Hepatic stellate cell (primary cell): ENCODE measurements at places on chromosomes 3 and 15.
A peak's percentile ranks its signal among the peaks of the same experiment; 100 is the strongest.

DNA sequence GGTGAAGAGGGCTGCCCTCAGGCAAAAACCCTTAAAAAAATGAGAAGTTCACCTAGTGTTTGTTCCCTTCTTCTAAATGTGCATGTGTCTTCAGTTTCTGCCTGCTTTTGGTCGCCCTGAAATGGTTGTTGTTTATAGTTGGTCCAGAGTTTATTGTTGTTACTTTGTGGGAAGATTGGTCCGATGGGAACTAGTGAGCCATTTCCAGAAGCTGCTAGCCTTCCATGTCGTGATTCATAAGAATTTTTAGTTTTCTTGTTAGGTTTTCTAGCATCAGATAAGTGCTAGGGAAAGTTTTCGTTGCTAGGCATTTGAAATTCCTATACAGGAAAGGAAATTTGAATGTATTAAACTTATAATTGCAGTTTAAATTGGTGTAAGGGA is 33.7 kb downstream of the IFT122 start:
- no peak for DNase-seq

DNA sequence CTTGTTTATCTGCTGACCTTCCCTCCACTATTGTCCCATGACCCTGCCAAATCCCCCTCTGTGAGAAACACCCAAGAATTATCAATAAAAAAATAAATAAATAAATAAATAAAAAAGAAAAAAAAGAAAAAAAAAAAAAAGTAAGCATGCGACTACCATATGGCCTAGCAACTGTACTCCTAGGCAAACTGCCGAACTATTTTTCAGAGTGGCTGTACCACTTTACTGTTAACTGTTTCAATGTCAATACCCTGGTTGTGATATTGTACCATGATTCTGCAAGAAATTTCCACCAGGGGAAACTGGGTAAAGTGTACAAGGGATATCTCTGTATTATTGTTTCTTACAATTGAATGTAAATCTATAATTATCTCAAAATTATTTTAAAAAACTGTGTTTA is 41.3 kb upstream of the MAP4 start:
- no peak for DNase-seq

GRCh38 chr3:15923640-15924405 is 126.0 kb upstream of the ANKRD28 start:
- DNase-seq: no peak

DNA sequence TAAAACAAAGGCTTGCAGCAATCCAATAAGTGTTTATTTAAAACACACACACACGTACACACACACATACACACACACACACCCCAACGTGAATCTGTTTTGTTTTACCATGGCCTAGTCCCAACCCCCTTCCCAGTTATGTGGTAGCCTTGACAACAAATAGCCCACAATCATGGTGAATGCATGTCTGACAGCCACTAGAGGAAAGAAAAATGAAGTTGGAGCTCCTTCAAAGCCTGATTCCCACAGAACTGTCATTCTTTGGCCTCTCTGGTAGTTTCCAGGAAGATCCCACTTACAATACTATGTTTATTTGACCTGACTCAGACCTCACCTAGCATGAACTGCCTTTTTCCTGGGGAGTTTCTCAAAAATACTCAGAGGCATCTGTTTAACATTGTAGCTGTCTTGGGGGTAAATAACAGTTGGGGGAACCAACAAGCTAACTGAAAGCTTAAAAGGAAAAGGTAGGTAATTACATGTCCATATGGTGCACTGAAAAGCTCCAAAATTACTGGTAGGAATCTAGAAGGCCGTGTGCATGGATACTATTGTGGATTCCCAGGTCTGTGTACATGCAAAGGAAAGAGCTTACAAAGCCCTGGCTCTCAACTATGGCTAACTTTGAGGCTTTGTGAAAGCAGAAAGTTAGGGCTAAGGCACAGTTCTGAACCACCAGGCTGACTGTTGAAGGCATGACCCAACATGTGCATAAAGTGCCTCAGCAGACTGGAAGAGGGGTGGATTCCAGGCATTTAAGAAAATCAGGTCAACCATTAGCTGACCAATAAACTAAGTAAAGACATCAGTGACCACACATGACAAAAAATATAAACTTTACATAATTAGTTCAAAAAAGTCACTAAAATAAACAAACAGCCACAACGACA is 65.3 kb downstream of the FAIM start:
- DNase-seq: peak; percentile 5

- no peak for DNase-seq
Measured at GRCh38 chr15:48759921-48760320, 50.9 kb downstream of the CEP152 start.

DNA sequence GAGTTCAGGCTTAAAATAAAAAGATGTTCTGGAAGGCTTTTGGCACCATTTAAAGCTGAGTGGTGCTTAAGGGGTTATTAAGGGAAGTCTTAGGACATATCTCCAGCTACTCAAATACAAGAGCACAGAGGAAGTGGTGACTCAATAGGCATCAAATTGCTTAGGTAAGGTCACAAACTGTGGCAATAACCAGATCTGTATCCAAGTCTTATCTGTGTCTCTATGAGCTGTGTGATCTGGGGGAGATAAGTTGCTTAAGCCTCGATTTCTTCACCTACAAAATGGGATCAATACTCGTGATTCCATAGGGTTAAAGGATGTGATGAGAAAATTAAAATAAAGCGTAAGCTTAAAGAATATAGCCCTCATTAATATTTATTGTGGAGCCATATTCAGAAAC is 7.6 kb downstream of the HDC start:
- DNase-seq: no peak

- no peak for DNase-seq
Measured at GRCh38 chr3:151726016-151726415, 7.7 kb upstream of the AADACL2 start.

DNA sequence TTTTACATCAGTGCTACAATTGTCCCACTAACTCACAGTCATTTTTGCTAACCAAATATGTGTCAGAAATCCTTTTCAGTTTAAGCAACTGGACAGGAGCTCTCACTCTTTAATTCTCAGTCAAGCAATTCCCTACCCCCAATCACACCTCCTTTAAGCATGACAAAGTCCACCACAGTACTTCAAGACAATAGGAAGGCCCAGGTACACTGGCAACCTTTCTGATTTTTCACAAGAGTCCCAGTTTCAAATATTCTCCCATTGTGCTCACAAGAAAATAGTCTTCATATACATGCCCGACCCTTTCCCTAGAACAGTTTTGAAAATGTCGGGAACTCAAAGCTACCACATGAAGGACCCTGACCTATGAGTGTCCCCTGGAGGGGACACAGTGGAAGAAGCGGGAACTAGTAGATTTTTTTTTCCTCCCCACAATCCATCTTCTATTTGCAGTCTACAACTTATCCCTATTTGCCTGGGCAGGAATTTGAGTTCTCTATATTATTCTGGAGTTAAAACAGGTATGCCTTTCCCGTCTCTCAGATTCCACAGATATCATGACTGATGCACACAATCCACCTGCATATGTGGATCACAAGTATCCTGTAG is 413.5 kb downstream of the TIGIT start:
- no peak for DNase-seq

DNA sequence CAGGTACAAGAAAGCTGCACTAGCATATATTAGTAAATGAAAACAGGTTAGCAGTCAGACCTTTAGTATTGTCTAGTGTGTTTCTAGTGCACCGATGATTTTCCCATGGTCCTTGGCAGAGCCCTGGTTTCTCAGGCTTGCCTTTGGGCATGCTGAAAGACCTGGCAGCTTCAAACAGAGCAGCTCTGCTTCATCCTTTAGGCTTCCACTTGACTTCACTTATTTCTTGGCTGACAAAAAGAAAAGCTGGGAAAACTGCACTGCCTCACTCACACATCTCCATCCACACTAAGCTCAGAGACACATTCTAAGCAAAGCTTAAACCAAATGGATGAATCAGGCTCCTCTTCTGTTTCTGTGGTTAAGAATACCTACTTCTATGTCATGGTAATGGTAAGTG is 374.8 kb upstream of the PDZRN3 start:
- no peak for DNase-seq
